ENCODE measurements at places on chromosomes 7 and 10.

GRCh38 chr10:19947656-19948055 lies 131.4 kb downstream of the PLXDC2 start:
- no peak for DNase-seq

DNA sequence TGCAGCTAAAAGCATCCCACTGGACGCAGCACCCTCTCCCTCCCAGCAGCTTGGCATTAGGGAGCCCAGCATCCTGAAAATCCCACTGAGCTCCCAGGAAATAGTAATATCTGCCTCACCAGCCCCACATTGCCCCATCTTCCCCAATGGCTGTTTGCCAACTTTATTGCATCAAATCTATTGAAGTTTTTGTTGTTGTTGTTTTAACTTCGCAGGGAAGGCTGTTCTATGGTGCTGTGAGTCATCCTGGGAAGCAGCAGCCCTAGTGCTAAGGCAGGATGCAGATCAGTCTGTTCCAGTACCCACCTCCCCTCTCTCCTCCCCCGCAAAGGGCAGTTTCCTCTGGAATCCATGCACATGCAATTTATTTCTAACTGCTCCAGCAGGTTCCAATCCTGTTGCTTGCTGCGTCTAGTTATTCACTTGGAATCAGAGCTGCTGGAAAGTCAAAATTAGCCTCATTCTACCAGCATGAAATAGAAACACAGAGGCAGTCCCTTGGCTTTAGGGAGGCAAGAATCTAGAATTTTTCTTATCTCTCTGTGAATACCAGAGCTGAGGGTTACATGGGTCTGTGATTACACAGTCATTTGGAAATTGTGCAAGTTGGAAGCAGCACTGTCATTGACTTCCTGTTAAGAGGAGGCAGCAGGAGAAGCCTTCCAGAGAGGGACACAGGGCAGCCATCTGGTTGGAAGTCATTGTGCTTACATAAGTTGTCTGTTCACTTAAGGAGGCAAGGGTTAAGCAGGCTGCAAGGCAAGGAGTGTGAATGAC lies 115.9 kb upstream of the CACUL1 start:
- no peak for DNase-seq

DNA sequence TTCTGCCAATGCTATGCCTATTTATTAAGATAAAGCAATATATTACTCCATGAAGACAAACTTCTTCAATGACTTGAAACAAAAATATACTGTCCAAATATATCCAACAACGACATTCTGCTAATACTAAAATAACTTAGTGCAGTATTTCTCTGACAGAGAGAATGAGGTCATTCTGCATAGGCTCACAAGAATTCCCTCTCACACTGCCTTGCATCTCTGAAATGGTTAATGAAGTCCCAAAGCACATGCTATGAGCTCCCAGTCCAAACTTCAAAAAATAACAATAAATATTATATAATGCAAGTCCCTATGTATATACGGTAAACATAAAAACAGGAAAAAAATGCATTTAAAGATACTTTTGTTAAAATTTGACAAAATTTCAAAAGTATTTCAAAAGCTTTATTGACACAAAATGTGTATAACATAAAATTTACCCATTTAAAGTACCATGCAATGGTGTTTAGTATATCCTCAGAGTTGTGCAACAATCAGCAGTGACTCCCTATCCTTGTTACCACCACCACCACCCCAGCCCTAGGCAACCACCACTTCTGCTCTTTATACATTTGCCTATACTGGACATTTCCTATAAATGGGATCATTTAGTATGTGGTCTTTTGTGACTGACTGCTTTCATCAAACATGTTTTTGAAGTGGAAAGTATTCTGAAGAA lies 27.6 kb downstream of the CHCHD3 start:
- DNase-seq, result no peak

DNA sequence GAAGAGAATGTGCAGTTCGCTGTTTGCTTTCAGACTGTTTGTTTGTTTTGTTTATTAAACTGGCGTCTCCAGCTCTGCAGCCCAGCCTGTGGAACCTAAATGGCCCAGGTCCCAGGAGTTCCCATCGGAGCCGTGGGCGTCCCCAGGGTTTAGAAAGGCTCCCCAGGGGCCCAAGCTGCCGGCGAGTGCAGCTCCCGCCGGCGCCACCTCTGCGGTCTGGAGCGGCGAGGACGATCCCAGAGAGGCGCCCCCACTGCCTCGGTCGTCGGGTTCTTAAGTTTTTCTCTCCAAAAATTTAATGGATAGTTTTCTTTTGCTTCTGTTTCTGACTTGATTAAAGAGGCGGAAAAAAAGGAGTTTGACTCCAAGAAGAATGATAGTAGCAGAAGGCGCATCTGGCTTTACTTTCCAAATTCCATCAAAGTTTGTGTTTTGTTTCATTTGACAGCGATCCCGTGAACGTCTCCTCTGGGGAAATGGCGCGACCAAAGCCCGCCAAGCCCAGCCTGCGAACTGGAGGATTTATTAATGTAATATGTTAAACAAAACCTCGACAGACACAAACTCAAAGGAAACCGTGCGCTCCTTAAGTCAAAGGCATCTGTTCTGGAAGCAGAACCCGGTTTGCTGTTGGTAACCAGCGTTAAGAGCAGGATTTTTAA lies 718 bp upstream of the FZD1 start:
- DNase-seq, result no peak

- no peak for DNase-seq
Observed at GRCh38 chr7:155529346-155529745, 17.0 kb downstream of the CNPY1 start.

DNA sequence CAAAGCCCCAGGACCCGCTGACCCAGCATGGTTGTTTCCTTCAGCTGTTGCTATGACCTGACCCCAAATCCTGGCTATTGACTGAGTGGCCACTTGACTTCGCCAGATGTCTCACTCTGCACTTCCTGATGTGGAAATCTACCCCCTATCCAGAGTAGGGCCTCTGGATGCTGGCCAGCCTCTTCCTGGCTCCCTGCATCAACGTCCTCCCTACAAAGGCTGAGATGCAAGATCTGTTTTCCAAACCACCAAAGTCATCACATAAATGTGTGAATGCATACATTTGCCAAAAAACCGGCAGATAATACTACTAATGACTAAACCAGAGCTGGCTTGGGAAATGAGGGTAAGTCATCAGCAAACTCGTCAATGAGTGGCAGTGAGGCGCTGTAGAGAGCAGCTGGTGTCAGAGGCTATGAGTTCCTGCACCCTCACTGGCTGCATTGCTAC lies 70.4 kb downstream of the PYROXD2 start:
- DNase-seq, result no peak

GRCh38 chr7:112143582-112143981 lies 62.6 kb downstream of the DOCK4 start:
- peak; percentile 39 for DNase-seq

GRCh38 chr10:132019366-132019765 lies 37.6 kb upstream of the BNIP3 start:
- DNase-seq, result no peak

GRCh38 chr10:53918755-53919154 lies 882.3 kb downstream of the PCDH15 start:
- DNase-seq, result no peak

GRCh38 chr7:45435846-45436245 lies 138.3 kb upstream of the ADCY1 start:
- DNase-seq, result no peak

GRCh38 chr10:96842896-96843723 lies 11.0 kb downstream of the LCOR start:
- DNase-seq, result no peak
